Astrocyte of the cerebellum (primary cell): ENCODE measurements at places on chromosomes 5 and 9.

GRCh38 chr5:375336-375920 lies 53.9 kb downstream of the AHRR start:
- DNase-seq, result no peak

- no peak for DNase-seq
Measured at GRCh38 chr5:78776637-78777036, 128.1 kb upstream of the LHFPL2 start.

DNA sequence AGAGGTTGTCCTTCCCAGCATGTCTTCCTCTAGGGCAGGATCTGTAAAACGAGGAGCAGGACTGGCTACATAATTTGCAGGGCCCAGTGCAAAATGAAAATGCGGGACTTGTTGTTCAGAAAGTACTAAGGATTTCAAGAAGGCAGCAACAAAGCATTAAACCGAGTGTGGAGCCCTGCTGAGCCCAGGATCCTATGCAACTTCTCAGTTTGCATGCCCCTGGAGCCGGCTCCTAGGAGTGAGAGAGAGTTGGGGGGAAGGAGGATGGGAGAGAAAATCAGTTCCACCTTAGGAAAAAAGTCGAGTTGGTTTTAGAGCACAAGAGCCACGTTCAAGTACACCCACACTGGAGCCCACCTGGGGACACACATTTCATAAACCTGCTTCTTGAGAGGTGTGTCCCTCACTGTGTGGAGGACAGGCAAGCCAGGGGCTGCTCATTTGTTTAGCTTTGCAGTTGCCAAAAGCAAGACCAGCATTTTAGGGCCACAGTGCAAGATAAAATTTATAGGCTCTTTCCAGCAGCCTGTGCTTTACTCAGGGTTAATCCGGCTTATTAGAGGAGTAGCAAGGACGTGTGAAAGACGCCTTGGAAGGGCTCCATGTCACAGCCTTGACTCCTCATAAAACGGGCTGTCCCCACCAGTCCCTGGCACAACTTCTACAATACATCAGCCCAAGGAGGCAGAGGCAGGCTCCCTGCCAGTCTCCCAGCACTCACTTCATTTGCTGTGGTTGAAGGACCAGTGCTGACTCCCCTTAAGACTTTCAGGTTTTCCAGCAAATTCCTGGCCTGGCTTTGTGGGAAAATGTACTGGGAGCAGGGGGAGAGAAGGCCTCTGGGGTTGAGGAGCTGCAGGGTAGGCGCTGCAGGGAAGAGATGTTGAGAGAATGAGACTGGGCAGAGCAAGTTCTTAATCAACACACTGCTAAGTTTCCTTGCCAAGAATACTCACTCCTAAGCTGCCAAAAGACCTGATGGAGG lies 159.7 kb upstream of the SEMA6A start:
- peak; percentile 84 for DNase-seq

DNA sequence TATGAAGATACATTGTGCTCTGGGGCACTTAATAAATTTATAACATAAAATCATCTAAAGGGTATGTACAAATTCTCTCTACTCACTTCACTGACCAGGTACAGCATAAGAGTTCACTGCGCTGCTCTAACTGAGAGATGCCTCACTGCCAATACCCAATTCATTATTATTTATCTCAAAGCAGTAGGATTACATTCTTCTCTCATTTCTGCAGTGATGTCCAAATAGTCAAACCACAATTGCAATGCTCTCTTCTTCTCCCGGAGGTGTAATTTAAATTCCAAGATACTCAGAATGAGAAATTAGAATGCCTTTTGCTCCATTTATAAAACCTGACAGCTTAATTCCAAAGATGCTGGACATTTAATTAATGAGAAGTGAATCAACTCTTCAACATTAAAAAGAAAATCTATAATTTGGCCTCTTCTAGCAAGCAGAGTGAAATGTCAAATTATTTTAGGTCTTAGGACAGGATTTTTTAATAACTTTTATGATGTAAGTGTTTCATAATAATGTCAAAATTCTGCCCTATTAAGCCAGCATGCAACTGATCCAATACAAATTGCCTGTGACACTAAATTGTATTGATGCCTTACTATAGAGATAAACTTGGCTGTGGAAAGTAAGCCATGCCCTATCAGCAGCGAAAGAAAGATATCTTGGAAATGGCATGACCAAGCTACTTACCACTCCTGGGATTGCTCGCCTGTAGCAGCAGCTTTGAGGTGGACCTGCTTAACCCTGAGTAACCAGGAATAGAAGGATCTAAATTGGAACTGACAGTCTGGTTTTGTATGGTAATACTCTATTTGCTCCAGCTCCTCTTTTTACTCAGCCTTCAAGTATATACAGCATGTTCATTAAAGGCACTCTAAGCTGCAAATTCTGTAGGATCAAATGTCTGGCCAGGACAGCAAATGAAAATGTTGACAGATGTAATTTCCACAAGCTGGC lies 374.2 kb upstream of the TYRP1 start:
- DNase-seq, result no peak

- peak; percentile 53 for DNase-seq
Measured at GRCh38 chr9:96453625-96454024, 3.7 kb downstream of the HABP4 start.

DNA sequence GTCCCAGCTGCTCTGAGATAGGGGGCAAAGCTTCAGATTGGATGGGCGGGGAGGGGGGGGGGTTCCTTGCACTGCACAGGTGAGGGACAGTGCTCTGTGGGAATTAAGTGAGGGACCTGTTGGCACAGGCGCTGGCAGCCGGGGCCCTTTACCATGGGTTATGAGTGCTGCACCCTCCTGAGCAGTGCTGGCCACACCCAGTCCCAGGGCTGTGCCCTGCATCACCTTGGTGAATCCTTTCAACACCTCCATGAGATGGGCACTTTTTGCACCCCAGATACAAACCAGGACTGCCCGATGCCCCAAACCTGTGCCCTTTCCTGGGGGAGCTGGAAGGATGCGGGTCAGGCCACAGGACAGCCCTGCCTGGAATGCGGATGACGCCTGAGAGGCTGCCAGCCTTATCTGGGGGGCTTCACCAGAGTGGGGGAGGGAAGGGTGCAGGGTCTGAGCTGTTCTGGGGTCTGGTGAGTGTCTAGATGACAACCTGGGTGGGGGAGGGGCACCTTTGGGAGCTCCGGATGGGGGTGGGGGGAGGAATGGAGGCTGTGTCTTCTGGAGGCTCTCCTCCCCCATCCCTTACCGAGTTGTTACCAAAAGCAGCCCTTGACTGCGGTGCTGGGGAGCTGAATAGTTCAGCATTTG lies 5.2 kb downstream of the CRB2 start:
- no peak for DNase-seq

GRCh38 chr5:1291611-1292080 lies 3.2 kb downstream of the TERT start:
- DNase-seq, result no peak

GRCh38 chr9:135454737-135455136 lies 24.8 kb upstream of the PPP1R26 start:
- DNase-seq, result no peak

DNA sequence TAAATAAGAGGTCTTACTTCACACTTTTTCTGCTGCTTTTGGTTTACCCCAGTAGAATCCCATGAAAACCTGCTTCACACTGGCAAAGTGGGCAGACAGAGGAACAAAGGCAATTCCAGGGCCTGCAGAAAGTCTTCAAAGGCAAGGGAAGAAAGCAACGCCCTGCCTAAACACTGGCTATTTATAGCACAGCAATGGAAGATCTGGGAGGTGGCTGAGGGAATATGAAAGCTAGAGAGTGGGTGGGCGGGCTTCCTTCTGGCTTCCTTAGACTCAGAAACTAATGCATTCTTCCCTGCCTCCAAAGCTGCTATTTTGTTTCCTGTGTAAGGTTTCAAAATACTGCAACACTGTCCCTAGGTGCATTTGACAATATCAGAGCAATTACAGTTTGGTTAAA lies 46.8 kb downstream of the ELAVL2 start:
- no peak for DNase-seq

DNA sequence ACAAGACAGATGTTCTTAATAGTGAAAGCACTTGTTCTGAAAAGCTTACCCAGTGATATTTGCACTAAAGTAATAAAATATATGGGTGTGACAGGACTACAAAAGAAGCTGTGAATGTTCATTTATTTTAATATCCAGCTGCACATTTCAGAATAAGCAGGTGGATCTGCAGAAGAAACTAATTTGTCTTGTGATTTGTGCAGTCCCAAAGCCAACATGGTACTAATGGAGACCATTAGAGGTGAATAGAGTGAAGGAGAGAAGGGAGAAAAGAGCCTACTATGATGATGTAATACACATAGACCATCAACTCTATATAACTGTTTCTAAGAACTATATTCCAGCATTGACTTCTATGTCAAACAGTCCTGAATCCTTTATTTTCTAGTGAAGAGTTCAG lies 362.8 kb downstream of the ISL1 start:
- no peak for DNase-seq

DNA sequence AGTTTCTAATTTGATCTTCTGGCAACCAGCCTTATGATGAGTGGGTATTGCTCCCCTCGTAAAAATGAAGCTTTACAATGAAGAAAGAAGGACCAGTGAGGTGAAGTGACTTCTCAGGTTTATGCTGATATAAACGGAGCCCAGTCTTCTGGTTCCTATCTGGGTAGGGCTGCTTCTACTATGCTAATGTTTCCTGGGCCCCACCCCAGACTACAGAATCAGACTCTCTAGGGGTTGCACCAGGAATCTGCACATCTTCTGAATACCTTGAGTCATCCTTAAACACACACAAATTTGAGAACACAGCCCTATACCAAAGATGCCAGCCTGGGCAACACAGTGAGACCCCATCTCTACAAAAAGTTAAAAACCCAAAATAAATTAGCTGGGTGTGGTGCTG lies 16.2 kb downstream of the BTF3 start:
- no peak for DNase-seq

DNA sequence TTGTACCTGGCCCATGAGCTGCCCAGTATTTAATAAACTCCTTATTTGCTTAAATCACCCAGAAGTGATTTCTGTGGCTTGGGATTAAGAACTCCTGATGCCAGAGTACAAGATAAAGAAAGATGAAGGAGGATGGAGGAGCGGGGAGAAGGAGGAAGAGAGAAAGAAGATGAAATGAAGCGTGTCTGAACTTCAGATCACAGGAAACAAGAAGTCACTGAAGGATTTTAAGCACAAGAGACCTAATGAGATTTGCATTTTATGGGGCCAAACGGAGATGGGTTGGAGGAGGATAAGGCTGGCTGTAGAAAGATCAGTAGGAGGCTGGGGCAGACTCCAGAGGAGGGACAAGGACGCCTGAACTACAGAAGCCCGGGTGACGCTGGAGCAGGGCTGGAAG lies 3.1 kb downstream of the EIF4E1B start:
- DNase-seq, result no peak

DNA sequence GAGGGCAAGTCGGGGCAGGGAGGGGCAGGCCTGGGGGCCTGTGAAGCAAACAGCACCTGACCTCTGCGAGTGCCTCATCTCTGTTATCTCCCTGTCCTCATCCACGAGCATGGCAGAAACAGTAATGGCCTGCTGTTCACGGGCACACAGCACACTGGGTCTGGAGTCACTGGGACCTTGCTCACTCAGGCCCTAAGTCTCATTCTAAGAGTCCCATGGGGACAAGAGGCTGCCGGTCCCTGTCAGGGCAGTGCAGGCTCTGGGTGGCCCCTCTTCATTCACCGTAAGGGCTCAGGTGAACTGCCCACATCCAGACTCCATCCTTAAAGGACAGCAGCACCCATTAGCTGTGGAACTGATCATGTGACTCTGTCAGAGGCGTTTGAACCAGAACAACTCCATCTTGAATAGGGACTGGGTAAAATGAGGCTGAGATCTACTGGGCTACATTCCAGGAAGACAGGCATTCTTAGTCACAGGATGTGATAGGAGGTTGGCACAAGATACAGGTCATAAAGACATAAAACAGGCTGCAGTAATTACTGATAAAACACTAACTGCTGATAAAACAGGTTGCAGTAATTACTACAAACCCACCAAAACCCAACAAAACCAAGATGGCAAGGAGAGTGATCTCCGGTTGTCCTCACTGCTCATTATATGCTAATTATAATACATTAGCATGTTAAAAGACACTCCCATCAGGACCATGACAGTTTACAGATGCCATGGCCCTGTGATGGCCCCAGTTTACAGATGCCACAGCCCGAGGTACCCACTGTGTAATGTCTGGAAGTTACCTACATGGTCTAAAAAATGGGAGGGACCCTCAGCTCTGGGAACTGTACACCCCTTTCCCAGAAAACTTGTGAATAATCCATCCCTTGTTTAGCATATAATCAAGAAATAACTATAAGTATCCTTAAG lies 28.7 kb downstream of the BICD2 start:
- no peak for DNase-seq

DNA sequence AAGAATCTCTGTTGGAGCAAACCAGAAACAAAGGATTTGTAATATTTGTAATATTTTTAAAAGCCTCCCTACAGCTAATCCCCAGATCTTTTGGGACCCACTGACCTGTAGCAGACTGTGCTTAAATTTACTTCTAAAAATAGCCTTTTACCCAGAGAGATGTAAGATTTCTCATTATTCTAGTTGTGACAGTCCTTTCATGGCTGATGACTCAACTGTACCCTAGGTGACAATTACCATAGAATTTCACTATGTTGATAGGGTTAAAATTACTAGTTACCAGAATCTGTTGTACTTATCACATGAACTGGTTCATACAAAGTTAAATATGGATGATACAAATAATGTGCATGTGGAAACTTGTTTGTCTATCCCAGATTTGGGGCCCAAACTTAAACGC lies 543.9 kb upstream of the SEMA6A start:
- DNase-seq, result no peak

DNA sequence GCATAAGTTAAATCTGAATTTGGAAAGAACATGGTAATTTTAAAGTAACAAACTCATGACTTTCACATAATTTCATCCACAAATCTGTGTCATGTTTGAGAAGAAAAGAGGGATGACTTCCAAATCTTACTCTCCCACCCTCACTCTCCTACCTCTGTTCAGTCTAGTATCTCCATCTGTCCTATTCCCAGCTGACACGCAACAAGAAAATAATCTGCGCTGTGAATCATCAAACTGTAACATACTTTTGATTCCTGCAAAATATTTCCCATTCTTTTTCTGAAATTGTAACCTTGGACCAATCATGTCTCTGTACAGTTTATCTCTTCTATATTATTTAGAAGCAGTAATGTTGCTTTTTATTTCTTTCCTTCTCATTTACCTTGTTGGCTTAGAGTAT lies 91.4 kb downstream of the SLC12A2 start:
- DNase-seq, result no peak

DNA sequence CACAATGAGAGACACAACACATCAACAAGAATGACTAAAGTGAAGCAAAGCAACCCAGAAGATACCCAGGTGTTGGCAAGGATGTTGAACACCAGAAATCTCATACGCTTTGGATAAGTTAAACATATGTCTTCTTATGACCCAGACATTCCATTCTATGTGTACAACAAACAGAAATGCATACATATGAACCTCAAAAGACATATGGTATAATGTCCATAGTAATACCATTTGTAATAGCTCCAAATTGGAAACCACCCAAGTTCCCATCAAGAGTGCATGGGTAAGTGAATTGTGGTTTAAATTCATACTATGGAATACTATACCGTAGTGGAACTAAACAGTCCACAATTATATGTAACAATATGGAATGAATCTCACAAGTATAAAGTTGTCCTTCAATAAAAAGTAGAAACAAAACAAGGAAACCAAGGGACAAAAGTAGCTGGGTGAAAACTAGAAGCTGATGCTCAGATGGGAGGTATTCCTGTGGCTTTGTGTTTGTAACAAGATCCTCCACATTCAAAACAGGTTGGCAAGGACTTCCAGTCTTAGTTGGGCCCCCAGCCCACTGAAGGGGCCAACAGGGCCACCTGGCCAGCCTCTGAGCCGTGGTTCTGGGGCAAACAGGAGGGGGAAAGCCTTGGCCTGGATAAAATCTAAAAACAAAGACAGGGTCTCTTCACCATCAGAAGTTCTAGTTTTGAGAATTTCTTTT lies 171.8 kb upstream of the PITX1 start:
- no peak for DNase-seq
